Activated gamma-delta T cell (primary cell): ENCODE measurements at places on chromosomes 12 and 14.

GRCh38 chr14:90624732-90625400 is 191.4 kb downstream of the TTC7B start:
- no peak for DNase-seq

DNA sequence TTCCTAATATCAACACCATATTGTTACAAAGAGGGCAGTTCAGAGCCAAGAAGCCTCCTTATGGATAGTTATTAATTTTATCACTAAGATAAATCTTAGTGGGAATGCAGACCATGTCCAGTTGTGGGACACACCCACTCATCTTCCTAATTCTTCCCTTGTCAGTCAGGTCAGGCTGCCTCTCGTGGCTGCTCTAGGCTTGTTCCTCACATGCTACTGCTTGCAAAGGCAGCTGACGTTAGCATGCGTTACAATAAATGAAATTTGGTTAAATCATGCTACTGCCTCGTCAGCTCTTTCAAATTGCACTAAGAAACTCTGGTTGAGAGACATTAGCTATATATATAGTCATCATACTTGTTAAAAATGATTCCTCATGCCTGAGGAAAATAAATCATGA is 108.4 kb downstream of the CAND1 start:
- DNase-seq, result no peak

DNA sequence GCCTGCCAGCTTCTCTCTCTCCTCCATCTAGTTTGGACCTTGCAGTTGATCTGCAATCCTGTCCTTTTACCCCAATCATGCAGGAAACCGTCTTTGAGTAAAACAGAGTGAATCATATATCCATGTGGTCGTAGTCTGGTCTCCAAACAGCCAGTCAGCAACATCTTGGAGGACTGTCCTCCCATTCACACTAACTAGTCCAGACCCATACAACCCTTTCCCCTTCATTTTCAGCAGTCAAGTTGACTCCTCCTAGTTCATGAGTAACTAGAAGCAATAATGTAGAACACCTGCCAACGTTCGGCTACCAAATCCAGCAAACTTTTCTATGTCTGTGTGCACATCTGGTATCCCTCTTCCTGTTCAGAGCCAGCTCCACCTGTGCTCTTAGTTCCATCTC is 10.8 kb upstream of the BIN2 start:
- no peak for DNase-seq

GRCh38 chr14:91961297-91962220 is 14.1 kb upstream of the FBLN5 start:
- DNase-seq, result no peak

GRCh38 chr12:71125949-71126348 is 31.9 kb downstream of the TSPAN8 start:
- no peak for DNase-seq

DNA sequence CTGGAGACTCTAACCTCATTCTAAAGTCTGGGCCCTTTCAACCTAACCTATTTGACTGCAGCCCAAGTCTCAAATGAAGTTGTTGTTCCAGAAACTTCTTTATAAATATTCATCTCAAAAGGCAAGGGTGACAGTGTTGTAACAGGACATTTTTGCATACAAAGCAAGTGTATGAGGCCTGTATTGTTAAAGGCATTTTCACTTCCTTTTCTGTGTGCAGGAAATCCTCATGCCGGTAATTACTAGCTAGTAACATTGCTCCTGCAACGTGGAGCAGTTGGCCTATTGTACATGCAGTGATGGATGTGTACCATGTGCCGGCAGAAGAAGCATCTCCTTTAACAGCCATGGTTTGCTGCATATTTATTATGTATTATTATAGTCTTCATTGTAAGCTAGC is 156.5 kb upstream of the RMST start:
- no peak for DNase-seq

GRCh38 chr12:70576341-70577282 is 60.6 kb downstream of the PTPRB start:
- no peak for DNase-seq
